Stimulated activated CD8-positive, alpha-beta memory T cell treated with anti-CD3 and anti-CD28 coated beads, Interleukin-15, amount 100 ng/mL, for 48 hours (primary cell): ENCODE measurements at places on chromosomes 7 and 10.

DNA sequence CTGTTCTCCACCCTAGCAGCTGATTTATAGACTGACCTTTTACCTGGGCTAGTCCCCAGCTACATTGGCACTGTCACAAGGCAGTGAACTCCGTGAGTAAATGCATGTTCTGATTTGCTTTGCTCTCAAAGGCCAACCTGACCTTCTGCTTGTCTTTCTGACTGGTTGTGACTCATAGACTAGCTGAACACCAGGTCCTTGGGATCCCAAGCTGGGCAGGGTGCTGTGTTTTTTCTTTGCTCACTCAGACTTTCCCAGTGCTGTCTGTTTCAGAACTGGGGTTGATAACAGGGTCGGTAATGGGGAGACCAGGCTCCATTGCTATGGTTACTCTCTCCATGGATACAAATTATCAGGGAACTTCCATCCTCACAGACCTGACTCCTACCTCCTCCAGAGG, 35.0 kb downstream of the EVX1 start:
- no peak for DNase-seq

DNA sequence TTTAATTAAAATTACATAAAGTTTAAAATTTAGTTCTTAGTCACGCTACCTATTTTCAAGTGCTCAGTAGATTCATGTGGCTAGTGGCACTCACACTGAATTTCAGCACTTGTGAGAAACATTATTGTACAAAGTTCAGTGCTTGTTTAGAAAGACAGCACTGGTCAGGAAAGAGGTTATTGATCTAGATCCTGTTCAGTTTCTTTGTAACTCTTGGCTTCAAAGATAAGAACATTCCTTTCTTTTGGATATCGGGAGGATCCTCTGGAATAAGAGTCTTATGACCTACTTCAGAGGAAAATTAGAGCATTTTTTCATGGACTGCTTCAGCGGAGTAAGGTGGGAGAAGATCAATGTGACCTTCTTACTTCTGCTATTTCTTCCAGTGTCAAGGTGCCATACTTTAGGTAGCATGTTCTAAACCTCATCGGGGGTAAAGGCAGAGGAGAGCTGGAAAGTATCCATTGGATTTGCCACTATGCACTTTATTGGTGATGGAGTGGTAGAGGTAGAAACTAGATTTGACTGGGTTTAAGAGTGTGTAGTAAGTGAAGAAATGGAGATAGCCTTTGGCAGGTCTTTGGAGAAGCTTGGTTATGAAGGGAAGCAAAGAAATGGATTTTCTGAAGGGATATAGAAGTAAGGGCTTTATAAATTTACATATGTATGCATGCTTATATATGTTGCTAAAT, 39.9 kb downstream of the PHYHIPL start:
- no peak for DNase-seq

DNA sequence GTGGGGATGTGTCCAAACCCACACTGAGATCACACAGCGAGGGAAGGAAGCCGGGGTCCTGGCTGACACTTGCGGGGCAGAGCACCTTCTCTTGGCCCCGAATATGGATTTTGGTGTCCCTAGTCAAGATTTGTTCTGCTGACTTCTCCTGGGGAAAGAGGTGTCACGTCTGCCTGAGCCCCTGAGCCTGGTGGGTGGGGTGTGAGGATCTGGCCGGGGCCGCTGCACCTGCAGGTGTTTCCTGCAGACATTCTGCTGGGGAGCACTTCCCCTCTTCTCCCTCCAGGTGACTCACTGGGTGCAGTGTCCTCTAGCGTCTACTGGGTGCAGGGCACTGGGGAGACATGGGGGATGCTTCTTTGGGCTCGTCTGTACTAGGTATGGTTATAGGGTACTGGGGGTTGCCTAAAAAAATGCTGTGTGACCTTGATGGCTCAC, 99.2 kb downstream of the GRK5 start:
- peak; percentile 50 for DNase-seq

DNA sequence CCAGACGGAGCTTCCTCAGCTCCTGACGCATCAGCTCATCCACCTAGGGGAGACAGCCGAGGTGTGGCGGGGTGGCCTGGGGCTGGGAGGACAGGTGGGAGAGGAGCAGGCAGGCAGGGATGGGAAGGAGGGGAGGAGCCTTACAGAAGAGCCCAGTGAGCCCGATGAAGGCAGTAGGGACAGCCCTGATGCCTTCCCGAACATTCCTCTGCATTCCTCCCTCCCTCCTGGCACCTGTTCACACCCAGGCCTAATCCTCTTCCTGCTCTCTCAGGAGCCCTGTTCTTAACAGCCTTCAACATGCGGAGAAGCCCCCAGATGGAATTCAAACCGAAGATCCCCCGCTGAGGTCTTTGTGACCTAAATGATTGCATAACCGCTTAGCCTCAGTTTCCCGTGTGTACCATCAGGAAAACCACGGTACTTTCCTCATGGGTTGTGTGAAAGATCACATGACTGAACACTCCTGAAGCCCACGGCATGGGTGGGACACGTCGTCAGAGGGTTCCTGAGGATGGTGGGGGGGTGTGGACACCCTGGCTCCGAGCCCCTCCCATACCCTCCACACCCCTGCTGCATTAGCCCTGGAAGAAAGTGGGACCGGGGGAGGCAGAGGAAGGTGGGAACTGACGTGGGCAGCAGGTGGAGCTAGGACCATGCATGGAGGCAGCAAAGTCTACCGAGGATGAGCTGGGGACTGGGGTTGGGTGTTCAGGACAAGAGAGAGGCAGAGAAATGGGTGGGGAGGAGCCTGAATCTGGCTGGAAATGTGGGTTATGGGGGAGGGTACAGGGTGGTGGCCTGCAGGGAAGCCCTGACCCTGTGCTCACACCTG, 8.8 kb upstream of the ASB10 start:
- no peak for DNase-seq

DNA sequence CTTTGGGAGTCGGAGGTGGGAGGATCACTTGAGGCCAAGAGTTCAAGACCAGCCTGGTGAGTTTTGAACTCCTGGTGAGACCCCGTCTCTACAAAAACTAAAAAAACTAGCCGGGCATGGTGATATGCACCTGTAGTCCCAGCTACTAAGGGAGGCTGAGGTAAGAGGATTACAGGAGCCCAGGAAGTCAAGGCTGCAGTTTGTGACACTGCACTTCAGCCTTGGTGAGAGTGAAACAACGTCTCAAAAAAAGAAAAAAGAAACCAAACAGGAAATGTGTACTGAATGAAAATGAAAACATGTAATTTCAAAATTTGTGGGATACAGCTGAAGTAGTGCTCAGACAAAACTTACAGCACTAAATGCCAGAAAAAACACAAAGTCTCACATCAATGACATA, 7.6 kb downstream of the ARHGAP12 start:
- no peak for DNase-seq

DNA sequence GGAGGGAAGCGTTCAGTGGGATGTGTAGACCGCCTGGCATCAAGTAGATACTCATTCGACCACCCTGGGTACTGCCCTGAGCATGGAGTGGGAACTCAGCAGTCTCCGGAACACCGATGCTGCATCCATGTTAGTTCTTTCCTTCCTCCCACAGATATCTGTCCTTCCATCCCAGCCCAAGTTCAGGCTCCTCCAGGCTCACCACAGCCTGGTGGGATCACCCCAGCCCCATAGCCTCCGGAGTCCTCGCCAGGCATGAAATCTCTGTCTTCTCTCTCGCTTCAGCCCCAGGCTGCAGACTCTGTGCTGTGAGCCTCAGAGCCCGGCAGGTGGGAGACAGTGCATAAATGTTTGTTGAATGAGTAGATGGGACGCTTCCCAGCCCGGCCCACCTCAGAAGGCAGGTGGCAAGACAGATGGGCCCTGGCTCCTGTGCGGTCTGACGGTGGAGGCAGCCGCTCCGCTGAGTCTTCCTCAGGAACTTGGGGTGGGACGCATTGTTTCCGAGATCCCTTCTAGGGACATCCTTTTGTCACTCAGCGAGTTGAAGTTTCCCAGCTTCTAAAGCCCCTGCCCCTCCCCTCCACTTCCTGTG, 42.9 kb downstream of the ELFN1 start:
- no peak for DNase-seq

DNA sequence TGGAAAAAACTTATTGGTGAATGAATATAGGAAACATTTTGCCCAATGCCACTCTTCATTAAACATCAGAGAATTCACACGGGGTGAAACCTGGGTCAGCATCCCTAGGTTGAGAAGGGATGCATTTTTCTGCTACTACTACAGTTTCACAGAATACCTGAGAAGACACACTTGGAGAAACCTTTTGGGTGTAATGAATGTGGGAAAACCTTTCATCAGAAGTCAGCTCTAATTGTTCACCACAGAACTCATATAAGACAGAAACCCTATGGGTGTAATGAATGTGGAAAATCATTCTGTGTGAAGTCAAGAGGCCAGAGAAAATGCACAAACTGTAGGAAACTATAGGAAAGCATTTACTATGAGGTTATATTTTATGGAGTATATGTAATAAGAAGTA, 24.9 kb downstream of the ZNF37A start:
- DNase-seq, result no peak

- no peak for DNase-seq
Observed at GRCh38 chr10:103199488-103199887, 6.4 kb upstream of the NT5C2 start.

DNA sequence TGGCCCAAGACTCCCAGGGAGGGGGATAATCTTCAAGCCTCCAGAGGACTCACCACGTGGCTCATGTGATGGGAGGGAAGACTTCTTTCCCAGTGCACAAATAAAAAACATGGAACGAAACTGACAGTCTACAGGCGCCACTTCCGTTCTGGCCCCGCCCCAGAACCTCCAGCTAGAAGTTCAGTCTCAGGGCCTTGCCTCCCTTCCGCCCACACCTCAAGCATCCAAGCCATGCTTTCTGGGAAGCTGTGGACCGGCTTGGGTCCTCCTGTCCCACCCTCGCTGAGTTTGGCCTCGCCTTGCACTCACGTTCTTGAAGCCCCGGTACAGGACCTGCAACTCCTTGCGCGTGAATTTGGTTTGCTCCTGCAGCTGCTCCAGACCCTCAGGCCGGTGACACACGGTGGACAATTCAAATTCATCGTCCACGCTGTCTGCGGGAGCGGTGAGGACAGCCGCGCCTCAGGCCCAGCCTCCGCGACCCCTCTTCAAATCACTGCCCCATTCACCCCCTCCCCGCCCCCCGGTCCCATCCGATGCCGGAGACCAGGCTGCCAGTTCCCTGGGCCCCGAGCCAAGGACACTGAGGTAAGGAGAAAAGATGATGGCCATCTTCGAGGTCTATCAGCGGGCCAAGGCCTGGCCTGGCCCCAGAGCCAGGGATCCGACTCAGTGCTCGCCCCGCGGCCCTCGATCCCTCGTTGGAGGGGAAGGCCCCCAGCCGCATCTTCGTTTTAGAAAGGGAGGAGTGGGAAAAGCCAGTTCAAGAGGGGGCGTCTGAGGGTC, 10.7 kb upstream of the OGA start:
- DNase-seq, result no peak

DNA sequence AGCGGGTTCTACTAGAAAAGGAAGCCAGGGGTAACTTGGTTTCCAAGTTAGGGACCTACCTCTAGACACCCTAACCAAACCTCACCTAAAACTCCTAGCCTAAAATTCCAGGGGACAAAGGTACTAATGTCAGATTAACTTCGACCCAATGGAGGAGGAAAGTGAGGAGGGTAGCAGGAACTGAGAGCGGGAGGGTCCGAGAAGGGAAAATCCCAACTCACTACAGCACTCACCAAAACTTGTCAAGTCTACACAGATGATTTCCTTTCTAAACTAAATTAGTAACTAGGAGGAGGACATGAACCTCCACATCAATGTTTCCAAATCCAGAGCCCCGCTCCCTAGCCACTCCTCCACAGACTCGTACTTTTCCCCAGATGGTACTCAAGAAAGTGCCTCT, 22.6 kb downstream of the CHCHD3 start:
- no peak for DNase-seq

- DNase-seq, result no peak
Observed at GRCh38 chr7:21946222-21946709, 567 bp upstream of the CDCA7L start.

- DNase-seq, result no peak
Observed at GRCh38 chr10:113450046-113450804, 102.6 kb upstream of the HABP2 start.

DNA sequence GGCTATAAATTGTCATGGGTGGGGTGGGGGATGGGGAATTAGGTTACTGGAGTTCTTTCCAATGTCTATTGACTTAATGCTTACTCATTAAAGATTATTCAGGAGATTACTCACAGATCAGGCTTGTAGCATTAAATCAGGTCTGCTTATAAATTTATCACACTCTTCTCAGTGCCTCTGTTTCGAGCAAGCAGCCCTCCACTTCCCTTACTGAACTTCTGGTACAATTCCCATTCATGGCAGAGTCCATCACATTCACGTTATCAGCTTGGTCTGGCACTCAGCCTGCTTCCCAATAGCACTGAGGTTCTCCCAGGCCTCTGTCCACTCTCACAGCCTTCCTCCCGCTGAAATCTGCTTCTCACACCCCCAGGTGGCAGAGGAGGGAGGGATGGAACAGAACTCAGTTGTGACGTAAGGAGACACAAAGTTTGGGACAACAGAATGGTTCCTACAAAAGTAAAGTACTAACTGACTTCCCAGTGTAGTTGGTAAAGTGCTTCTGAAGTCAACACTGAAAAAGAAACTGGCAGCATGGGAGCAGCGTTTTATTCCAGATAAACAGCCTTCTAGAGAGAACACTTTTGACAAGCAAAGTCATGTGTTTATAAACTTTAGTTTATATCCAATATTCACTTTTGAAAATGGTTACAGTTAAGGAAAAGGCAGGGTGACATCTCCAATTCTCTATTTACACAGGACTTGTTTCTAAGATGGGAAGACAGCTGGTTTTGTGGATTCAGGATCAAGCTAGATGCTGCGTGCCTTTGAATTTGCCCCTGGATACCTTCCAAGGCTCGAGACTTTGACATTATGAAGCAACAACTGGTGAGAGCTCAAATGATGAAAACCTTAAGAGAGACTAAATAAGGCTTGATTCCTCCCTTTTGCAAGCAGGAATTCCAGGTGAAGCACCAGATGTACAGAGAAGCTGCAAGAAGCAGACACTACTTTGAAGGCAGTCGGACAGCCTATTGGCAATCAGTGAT, 81.4 kb downstream of the ATXN7L1 start:
- DNase-seq, result no peak

DNA sequence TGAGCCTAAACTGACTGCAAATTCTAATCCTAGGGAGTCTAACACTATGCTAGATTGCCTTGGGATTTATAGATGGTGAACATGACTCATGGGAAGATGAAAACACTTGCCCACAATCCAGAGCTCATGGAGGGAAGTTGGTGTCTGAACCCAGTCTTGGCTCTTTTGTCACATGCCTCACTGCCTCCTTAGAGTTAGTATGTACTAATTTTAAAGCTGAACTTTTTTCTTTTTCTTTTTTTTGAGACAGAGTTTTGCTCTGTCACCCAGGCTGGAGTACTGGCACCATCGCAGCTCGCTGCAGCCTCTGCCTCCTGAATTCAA, 14.4 kb downstream of the MRPL32 start:
- DNase-seq, result no peak

DNA sequence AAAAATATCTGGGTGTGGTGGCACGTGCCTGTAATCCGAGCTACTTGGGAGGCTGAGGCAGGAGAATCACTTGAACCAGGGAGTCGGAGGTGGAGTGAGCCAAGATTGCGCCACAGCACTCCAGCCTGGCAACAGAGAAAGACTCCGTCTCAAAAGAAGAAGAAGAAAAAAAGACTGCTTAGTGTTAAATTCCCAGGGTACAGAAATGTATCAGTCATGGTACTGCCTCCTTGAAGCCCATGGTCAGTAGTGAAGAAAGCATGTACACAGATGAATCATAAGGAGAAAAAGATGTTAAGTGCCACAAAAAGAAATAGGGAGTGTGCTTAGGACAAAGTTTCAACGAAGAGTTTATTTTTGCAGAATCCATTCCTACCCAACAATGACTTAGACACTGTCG, 62.5 kb upstream of the KMT2E start:
- no peak for DNase-seq
